D721Med (cell line): ENCODE measurements at places on chromosomes 11 and 22.

- DNase-seq = no peak
Observed at GRCh38 chr11:43868852-43869567, 11.6 kb upstream of the ALKBH3 start.

- no peak for DNase-seq
Observed at GRCh38 chr11:58004664-58005063, 19.0 kb upstream of the OR9Q1 start.

GRCh38 chr11:986270-986951 is 50.1 kb downstream of the MUC6 start:
- no peak for DNase-seq

GRCh38 chr11:57547854-57548377 is 10.5 kb downstream of the SMTNL1 start:
- DNase-seq = no peak

DNA sequence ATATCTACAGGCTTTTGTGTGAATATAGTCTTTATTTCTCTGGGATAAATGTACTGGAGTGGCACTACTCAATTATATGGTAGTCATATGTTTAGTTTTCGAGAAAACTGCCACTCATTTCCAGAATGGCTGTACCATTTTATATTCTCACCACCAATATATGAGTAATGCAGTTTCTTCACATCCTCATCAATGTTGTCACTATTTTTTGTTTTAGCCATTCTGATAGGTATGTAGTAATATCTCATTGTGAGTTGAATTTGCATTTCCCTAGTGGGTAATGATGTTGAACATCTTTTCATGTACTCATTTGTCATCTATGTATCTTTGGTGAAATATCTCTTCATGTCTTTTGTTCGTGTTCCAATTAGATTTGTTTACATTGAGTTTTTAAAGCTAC is 18.0 kb downstream of the ACRV1 start:
- no peak for DNase-seq

- no peak for DNase-seq
Observed at GRCh38 chr11:121512468-121513465, 60.0 kb upstream of the SORL1-AS1 start.

DNA sequence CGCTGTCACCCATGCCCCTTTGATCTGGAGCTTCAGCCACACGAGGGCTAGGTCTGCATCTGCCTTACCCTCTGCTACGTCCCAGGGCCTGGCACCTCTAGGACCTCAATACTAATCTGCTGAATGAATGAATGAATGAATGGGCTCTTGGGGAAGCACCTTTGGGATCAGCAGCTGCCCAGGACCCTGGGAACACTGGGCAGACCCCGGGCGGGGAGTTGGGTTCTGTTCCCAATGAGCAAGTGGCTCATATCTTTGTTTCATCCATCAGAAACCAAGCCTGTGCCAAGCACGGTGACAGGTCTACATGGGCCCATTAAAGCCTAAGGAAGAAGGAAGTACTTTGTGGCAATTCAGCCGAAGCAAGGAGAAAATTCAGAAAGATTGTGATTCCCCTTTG is 41.5 kb upstream of the SHISAL1 start:
- no peak for DNase-seq

- DNase-seq = no peak
Observed at GRCh38 chr22:50081426-50082196, 3.6 kb downstream of the MLC1 start.
